ENCODE measurements at places on chromosomes 11 and 22. TPM values are rescaled to one million over a fixed set of nuclear protein-coding genes. Genes with fewer than 3 reads are reported as not detected.

DNA sequence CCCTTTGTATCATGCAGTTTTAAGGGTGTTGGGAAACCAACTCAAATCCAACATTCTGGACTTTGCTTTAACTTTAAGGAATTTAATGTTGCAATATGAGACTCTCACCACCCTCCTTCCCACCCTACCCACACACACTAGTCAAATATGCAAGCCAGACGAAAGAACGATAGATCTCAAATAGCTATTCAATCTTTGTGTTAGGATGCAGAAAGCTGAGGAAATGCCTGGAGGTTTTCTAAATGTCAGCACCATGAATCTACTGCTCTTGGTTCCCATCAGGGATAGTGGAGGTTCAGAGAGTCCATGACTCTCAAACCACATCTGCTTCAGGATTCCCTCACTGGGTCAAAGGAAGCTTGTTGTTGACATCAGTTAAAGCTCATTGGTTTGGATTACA is 33.7 kb downstream of the EXPH5 start:
- H3K4me3 ChIP-seq = no peak overlapping the region
- no peaks in the 10 kb centered on the region for H3K36me3 ChIP-seq
- no peak overlapping the region for H3K27ac ChIP-seq
- no peak for DNase-seq

DNA sequence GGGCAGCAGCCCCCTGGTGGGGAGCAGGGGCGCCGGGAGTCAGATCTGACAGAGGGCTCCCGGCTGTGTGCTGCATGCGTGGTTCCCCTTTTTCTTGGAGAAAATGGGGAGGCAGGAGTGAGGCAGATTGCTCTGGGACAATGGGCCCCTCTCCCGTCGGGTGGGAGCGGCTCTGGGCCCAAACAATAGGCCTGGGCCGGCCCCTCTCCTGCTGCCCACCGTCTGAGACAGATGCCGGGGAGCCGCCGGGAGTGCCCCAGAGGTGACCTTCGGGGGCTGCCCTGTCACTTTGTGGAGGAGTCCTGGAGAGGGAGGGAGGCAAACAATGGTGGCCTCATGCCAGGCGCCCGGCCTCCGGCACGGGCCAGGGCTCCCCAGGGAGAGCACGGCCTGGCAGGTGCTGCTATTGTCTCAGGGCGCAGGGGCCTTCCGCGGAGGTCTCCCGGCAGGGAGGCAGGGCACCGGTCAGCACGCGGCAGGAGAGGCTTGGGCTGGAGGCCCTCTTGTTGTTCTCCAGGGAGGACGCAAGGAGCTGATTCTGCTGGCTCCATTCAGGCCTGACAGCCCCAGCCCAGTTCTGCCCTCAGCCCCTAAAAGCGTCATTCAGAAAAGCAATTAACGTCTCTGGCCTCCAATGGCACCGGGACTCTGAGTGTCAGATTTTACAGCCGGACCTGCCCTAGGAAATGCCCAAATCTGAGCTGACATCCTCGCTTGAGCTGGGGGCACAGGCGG is 44.8 kb downstream of the SMIM38 start:
- no peak for DNase-seq
- no peaks in the 10 kb centered on the region for H3K27me3 ChIP-seq
- no peak overlapping the region for H3K27ac ChIP-seq
- no peaks in the 10 kb centered on the region for H3K4me1 ChIP-seq
- H3K4me3 ChIP-seq = no peak overlapping the region

GRCh38 chr11:14898906-14899305 is 6.9 kb upstream of the CYP2R1 start:
- no peaks in the 10 kb centered on the region for H3K36me3 ChIP-seq
- peaks cover 4% of the 10 kb centered on the region for H3K4me1 ChIP-seq
- H3K27ac ChIP-seq = no peak overlapping the region
- DNase-seq = no peak
- no peak overlapping the region for H3K4me3 ChIP-seq

DNA sequence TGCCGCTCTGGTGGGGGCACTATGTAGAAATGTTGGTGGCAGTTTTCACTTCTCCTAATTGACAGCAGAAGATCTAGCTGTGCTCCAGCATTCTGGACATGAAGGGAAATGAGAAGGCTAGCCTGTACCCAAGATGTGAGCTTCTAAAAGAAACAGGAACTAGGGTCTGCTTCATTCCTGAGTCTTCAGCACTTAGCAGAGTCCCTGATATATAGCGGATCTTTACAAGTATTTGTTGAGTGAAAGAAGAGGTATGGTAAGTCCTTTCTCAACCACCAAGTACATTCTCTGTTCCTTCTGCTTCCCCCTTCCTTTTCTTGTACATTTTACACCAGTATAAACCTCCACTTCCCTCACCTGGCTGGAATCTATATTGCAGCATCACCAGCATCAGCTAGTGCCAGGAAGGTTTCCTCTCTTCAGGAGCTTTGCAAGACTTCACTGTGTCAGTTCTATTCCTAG is 408.3 kb upstream of the CADM1 start:
- no peaks in the 10 kb centered on the region for H3K27me3 ChIP-seq
- H3K36me3 ChIP-seq = no peaks in the 10 kb centered on the region
- H3K4me3 ChIP-seq = no peak overlapping the region
- H3K4me1 ChIP-seq = no peaks in the 10 kb centered on the region
- DNase-seq = no peak

DNA sequence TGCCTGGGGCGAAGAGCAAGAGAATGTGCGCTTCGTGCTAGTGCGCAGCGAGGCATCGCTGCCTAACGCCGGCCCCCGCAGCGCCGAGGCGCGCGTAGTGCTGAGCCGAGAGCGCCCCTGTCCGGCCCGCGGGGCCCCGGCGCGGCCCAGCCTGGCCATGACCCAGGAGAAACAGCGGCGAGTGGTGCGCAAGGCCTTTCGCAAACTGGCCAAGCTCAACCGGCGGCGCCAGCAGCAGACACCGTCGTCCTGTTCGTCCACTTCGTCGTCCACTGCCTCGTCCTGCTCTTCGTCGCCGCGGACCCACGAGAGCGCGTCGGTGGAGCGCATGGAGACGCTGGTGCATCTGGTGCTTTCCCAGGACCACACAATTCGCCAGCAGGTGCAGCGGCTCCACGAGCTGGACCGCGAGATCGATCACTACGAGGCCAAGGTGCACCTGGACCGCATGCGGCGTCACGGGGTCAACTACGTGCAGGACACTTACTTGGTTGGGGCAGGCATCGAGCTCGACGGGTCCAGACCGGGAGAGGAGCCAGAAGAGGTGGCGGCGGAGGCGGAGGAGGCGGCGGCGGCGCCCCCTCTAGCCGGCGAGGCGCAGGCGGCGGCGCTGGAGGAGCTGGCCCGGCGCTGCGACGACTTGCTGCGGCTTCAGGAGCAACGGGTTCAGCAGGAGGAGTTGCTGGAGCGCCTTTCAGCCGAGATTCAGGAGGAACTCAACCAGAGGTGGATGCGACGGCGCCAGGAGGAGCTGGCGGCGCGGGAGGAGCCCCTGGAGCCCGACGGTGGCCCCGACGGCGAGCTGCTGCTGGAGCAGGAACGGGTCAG is 1.0 kb downstream of the RASSF10 start:
- H3K4me3 ChIP-seq = peak overlapping the region; percentile 39
- H3K36me3 ChIP-seq = no peaks in the 10 kb centered on the region
- H3K27me3 ChIP-seq = peaks cover 10% of the 10 kb centered on the region
- no peak overlapping the region for H3K27ac ChIP-seq

- no peak for DNase-seq
- no peaks in the 10 kb centered on the region for H3K36me3 ChIP-seq
- no peaks in the 10 kb centered on the region for H3K4me1 ChIP-seq
- no peaks in the 10 kb centered on the region for H3K27me3 ChIP-seq
- H3K27ac ChIP-seq = no peak overlapping the region
These were observed 49.3 kb upstream of the MPPED2 start for GRCh38 chr11:30635401-30635989.

DNA sequence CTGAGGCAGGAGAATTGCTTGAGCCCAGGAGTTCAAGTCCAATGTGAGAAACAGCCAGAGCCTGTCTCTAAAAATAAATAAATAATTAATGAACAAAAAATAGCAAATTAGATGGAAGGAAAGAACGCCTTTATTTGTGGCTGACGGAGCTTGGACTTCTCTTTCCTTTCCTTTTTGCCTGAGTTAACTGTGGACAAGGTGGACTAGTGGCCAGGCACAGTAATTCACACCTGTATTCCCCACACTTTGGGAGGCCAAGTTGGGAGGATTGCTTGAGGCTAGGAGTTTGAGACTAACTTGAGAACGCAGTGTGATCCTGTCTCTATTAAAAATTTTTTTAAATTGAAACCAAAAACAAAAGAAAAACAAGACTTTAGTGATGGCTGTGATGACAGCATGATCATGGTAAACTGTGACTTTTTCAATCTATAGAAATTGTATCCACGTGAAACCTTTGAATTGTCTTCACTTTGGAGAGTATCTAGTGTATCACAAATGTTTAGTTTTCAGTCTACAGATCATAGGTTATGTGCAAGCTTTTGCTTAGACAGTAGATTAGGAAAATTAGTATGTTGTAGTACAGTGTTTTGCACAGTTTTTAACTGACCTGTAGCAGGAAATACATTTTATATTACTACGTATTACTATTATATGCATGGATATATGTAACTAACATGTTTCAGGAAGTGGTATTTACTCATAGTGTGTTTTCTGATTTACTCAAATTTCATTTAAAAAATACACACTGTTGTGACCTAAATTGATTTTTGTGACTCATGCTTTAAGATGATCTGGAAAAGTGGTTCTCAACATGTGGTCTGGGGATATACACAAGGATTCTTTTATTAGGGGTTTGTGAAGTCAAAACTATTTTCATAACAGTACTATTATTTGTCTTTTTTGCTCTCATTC is 42.1 kb downstream of the KDM2A start:
- no peak overlapping the region for H3K4me3 ChIP-seq
- H3K36me3 ChIP-seq = no peaks in the 10 kb centered on the region
- H3K27me3 ChIP-seq = no peaks in the 10 kb centered on the region
- no peak for DNase-seq
- H3K4me1 ChIP-seq = peaks cover 25% of the 10 kb centered on the region

DNA sequence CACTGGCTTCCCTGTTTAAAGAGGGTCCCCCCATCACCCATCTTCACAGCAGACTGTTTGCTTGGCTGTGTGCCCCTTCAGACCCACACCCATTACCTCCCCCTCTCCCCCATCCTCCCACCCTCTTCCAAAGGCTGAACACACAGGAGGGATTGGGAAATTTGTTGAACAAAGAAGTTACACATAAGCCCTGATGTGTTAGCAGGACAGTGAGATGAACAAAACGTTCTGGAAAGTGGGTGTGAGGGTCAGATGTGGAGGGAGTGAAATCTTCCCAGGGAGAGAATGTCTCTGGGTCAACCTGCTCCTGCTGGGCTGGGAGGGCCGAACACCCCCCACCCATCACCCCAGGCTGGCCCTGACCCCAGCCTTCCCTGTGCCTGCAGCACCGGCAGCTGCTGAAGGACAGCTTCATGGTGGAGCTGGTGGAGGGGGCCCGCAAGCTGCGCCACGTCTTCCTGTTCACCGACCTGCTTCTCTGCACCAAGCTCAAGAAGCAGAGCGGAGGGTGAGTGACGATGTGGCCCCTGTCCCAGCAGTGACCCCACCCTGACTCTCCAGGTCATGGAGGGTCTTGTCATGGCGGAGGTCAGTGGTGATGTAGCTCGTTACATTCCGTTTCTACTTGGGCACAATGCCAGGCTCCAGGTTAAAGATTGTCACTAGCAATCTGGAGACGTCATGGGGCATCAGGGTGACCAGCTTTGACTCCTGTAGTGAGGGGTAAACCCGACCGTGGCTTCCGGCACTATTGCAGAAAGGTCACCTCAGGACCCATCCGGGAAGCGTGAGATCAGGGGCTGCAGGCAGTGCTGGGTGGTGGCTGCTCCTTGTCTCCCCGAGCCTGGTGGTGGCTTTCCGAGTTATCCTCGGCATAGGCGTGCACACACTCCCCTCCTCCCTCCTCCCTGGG is 103.5 kb downstream of the BCR start:
- H3K36me3 ChIP-seq = peaks cover 24% of the 10 kb centered on the region
- DNase-seq = no peak
- peak overlapping the region; percentile 81 for H3K27ac ChIP-seq
- H3K4me3 ChIP-seq = no peak overlapping the region
- H3K4me1 ChIP-seq = peaks cover 39% of the 10 kb centered on the region
- H3K27me3 ChIP-seq = no peaks in the 10 kb centered on the region

Gene KCNJ1
- total RNA-seq = 1.5 TPM

DNA sequence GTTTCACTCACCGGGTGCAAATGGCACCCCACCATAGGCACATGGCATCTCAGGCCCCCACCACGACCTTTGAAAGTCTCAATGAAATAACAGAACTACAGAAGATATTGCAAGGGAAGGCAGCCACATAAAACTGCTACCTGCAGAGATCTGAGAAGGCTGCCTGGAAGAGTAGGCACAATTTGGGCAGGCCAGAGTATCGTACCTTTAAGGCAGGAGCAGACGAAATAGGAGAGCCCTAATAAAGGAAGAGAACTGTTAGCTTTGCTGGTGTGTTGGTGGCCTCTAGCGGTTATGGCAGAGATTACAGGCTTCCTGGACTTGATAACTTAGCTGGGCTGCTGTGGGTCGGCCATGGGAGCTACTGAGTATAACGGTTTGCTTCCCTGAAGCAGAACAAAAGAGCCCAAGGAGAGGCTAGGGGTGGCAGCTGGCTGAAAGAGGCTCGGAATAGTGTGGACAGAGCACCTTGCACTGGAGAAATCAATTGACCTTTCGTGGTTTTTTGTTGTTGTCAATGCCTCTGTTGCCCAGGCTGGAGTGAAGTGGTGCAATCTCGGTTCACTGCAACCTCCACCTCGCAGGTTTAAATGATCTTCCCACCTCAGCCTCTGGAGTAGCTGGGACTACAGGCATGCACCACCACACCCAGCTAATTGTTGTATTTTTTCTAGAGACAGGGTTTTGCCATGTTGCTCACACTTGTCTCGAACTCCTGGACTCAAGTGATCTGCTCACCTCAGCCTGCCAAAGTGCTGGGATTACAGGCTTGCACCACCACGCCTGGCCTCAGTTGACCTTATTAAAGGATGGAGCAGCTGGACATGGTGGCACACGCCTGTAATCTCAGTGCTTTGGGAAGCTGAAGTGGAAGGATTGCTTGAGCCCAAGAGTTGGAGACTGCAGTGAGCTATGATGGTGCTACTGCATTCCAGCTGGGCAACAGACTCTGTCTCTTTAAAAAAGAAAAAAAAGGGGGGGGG is 4.8 kb downstream of the SDF2L1 start:
- H3K27me3 ChIP-seq = no peaks in the 10 kb centered on the region
- H3K27ac ChIP-seq = no peak overlapping the region
- no peak overlapping the region for H3K4me3 ChIP-seq
- peaks cover 30% of the 10 kb centered on the region for H3K4me1 ChIP-seq
- H3K36me3 ChIP-seq = no peaks in the 10 kb centered on the region
- DNase-seq = no peak

GRCh38 chr22:22866381-22867111 is 21.1 kb upstream of the IGLL5 start:
- peak; percentile 74 for DNase-seq
- H3K36me3 ChIP-seq = no peaks in the 10 kb centered on the region
- H3K4me3 ChIP-seq = no peak overlapping the region
- H3K27ac ChIP-seq = no peak overlapping the region
- H3K27me3 ChIP-seq = no peaks in the 10 kb centered on the region
